ENCODE measurements at places on chromosomes 6 and 20.

DNA sequence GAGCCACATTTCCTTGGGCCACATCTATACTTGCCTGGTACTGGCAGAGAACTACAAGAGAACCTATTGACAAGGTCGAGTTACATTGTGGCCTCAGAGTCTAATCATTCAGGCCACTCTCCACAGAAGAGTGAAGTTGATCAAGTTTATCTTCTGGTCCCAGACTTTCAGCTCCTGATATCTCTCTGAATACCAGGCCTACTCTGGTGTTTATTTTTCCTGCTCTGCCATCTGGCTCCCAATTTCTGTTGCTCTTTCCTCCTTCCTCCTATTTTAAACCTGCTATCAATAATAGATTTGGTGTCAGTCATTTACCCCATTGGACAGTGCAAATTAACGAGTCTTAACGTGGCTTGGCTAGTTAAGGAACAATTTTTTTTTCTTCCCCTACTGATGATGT lies 46.6 kb downstream of the SCGN start:
- DNase-seq = no peak

GRCh38 chr6:149320796-149321195 lies 3.3 kb downstream of the TAB2 start:
- DNase-seq = no peak

DNA sequence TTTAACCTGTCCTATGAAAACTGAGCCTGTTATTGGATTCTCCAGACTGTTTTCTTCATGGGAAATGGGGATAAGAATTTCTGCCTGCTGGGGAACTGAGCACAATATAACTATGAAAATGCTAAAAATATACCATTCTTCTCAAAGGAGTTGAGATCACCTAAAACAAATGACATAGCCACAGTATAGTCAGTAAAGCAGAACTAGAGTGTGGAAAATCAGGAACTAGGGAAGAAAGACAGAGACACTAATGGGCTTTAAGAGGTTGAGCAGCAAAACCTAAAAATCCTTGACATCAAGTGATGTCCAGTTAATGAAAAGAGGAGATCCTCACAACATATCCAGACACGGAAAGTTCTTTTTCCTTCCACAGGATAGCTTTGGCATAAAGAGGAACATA lies 215.7 kb upstream of the CST7 start:
- no peak for DNase-seq

GRCh38 chr6:28814032-28814976 lies 109.5 kb downstream of the TRIM27 start:
- no peak for DNase-seq

DNA sequence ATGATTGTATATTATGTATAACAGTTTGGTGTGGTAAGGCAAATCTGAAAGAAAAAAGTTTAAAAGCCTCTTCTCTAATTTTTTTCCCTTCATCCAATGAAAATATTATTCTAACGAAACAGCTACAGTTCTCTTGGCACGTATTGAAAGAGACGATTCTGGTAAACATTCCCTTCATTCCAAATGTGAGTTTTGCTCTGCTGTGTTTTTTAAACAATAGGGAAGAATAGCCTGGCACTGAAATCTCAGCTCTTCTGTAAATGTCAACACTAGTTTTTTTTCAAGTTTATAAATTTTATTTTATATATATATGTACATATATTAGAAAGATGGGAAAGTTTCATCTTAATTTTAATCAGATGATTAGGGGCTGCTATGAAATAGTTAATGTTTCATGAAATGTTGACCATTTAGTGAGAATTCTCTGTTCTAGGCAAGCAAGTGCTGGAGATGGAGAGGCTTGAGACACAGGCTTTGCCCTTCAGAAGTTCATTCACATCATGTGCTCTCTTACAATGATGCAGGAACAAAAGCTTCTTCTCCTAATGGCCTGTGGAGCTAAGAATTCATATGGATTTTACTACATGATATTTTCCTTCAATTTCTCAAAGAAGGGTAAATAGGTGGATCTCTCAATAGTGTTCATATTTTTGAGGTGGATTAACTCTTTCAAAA lies 4.1 kb downstream of the PAQR8 start:
- DNase-seq = no peak

DNA sequence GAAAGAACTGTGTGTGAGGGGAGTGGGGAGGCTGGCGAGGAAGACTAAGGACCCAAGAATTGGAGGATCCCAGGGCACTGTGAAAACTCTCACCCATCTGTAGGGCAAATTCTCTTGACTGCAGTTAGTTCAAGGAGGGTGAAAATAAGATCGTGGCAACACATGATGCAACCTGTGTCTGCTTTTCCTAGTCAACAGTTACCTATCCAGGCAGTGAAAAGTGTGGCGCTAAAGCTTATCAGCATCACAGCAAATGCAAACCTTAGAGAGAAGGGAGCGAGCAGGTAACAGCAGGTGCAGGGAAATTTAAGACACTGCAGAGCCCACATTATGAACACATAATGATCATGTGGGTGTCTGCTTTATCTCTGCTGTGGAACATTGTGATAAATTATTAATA lies 97.7 kb upstream of the SGK1 start:
- no peak for DNase-seq

- DNase-seq = no peak
Observed at GRCh38 chr6:17574866-17575560, 25.1 kb upstream of the FAM8A1 start.

GRCh38 chr6:46828939-46829338 lies 35.8 kb downstream of the MEP1A start:
- no peak for DNase-seq

GRCh38 chr6:7939864-7940228 lies 29.3 kb upstream of the TXNDC5 start:
- no peak for DNase-seq

DNA sequence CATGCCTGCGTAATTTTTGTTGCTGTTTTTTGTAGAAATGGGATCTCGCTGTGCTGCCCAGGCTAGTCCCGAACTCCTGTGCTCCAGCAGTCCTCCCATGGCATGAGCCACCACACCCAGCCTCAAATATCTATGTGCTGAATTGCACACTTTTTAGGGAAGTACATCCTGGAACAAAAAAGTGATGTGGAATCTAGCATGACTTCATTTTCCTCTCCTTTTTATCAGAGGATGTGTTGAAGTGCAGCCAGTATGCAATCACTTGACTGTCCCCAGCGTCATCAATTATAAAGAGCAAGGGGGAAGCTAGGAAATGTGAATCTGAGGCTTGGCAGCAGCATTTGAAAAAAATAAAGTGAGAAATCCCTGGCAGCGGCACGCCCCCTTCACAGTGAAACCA lies 6.4 kb upstream of the EXOC2 start:
- DNase-seq = no peak

GRCh38 chr20:37393196-37393862 lies 47.4 kb downstream of the SRC start:
- no peak for DNase-seq

- DNase-seq = no peak
Observed at GRCh38 chr6:140641412-140641811, 1267.0 kb upstream of the CITED2 start.

GRCh38 chr20:62050166-62051120 lies 15.2 kb downstream of the TAF4 start:
- no peak for DNase-seq

DNA sequence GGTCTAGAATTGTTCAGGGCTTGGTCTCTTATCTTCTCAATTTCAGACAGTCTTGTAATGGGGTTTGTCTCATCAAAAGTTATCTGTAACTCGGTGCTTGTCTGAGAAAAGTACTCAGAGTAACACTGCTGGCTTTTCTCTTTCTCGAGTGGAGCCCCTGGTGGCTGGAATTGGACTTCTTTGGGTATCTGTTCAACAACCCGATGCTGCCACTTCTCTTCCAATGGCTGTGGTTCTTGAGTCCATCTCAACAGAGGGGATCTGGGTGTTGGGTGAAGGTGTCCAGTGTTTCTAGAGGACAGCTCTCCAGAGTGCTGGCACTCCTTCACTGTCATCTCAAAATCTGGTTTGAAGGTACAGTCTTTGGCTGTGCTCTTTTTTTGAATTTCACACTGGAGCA lies 24.6 kb downstream of the DST start:
- DNase-seq = no peak

- no peak for DNase-seq
Observed at GRCh38 chr20:7879883-7880282, 60.4 kb downstream of the HAO1 start.

DNA sequence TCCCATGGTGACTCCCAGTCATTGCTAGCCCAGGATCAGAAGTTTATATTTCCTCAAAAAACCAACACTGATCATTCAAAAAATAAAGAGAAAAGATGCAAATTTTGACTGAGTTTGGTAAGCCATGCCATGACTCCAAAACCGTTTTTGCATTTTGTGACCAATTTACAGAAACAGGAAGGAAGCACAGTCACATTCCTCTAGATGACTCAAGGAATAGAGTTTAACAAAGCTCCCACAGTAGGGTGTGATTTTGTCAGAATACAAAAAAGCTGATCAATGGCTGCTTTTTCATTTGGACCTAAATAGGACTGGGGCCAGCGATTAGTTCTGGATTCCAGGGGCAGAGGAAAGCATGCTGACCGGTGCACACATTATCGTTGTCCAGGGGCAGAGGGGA lies 179.4 kb upstream of the AFDN start:
- no peak for DNase-seq

GRCh38 chr20:15256676-15257568 lies 919.5 kb upstream of the FLRT3 start:
- DNase-seq = no peak

GRCh38 chr6:158991017-158991723 lies 8.8 kb downstream of the RSPH3 start:
- DNase-seq = no peak

DNA sequence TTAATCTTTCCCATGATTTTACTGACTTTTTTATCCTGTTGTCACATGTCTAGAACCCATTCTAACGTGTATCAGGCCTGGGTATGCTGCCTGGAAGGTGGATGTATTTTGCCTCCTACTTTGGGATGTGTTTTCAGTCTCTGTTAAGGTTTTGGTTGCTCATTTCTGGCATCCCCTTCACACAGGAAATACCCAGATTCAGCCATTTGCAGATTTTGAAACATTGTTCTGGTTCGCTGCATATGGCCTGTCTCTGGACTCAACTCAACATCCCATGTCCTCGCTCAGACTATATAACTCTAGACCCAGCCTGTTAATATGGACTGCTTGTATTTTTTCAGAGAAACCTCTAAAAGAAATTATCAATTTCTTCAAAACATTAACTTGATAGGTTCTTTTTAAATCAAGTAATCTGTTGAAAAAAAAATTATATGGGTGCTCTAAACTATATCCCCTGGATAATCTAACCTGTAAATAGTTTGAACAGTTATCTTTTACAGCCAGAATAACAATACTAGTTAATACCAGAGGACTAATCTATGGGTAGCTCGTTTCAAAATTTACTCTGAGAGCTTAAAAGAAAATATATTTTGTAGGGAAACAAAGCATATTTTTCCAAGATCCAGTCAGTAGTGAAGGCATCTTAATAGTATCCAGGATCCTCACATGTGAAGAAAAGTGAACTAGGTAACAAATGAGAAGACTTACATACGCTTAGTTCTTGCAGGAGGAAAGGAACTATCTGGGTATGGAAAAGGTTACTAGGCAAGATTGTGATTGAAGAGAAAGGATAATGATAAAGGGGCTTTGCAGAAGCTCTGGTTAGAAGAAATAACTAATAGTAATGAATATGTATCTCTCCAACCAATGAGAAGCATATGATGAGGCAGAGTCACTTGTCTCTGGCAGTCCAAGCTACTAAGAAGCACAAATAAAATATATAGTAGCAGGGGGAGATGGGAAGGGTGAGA lies 23.4 kb upstream of the HLA-DQB1 start:
- no peak for DNase-seq

- no peak for DNase-seq
Observed at GRCh38 chr20:34296468-34296867, 6.7 kb downstream of the AHCY start.

GRCh38 chr6:90294008-90294511 lies 2.6 kb downstream of the BACH2 start:
- DNase-seq = no peak

DNA sequence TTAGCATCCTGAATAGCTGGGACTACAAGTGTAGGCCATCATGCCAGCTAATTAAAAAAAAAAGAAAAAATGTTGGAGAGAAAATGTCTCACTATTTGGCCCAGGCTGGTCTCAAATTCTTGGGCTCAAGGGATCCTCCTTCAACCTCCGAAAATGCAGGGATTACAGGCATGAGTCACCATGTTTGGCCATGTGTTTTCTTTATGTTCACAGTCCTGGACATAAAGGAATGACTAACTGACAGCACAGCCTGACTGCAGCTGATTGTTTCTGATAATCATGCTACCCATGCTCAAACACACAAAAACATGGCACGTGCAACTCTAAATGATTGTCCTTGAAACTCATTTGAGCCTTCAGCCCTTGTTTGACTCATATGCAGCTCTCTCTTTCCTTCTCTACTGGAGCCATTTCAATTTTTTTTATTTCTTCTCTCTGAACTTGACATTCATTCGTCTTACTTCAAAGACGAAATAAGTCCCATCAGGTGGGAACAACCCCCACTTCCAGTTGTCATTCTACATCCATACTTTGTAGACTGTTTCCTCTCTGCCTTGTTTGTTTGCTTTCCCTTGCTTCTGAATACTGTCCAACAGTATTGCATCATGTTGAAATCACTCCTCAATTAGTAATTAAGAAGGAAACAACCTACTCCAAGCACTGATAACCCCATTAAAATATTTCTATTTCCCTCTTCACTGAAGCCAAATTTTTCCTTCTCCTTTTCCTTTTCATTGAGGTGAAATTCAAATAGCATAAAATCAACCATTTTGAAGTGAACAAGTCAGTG lies 413.0 kb downstream of the BMP2 start:
- DNase-seq = no peak

GRCh38 chr6:14462566-14462965 lies 345.0 kb downstream of the CD83 start:
- no peak for DNase-seq

- DNase-seq = no peak
Observed at GRCh38 chr6:15970517-15970916, 158.4 kb upstream of the MYLIP start.

GRCh38 chr6:56318851-56319250 lies 71.5 kb upstream of the COL21A1 start:
- no peak for DNase-seq

DNA sequence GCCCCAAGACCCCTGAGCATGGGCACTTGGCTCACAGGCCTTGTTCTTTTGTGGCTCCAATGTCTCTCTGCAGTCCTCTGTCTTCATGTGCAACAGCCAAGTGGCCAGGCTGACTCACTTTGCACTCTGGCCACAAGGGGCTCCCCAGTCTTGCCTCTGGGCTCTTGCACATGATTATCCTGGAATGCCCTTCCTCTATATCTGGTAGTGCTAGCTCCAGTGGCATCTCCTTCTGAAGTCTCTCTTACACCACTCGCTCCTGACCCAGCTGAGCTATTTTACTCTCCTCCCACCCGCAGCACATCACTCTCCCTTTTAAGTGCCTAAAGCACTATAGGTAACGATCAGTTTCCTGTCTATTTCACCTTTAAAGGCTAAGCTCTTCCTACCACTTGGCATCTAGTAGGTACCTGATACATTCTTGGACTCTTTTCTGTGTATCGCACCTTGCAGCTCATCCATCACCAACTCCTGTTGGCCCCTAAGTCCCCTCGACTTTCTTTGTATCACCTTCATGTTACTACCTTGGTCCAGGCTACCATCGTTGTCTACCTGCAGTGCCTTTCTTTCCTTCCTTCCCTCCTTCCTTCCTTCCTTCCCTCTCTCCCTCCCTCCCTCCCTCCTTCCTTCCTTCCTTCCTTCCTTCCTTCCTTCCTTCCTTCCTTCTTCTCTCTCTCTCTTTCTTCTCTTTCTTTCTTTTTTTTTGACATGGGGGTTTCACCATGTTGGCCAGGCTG lies 211.9 kb upstream of the RNF24 start:
- no peak for DNase-seq

- no peak for DNase-seq
Observed at GRCh38 chr20:51688600-51689244, 79.5 kb downstream of the ATP9A start.

- no peak for DNase-seq
Observed at GRCh38 chr20:1946762-1947534, 46.9 kb downstream of the PDYN start.
